ENCODE measurements at places on chromosomes 3 and 15. TPM values are rescaled to one million over a fixed set of nuclear protein-coding genes. Genes with fewer than 3 reads are reported as not detected.

The ERC2 gene
- total RNA-seq = not detected

The DUOXA2 gene
- not detected for total RNA-seq

The EAF2 gene
- total RNA-seq = not detected

The FANCD2OS gene
- total RNA-seq = not detected

The CYP8B1 gene
- not detected for total RNA-seq

The PRSS50 gene
- total RNA-seq = not detected

The SEMA5B gene
- not detected for total RNA-seq

The PLEKHO2 gene
- 27.1 TPM for total RNA-seq

The VPS39 gene
- total RNA-seq = 31.4 TPM

The NR1I2 gene
- not detected for total RNA-seq

The ISG20 gene
- total RNA-seq = 4.9 TPM

The STX19 gene
- total RNA-seq = not detected

The PLSCR4 gene
- 234 TPM for total RNA-seq

The KPNA4 gene
- total RNA-seq = 15.3 TPM

The PEX5L gene
- not detected for total RNA-seq

The XCR1 gene
- total RNA-seq = not detected

The EFCC1 gene
- total RNA-seq = not detected

The MYL3 gene
- 1.4 TPM for total RNA-seq

The GHRL gene
- total RNA-seq = not detected

The DLEC1 gene
- total RNA-seq = under 0.01 TPM

The SPESP1 gene
- total RNA-seq = 14.3 TPM

The MYLK gene
- total RNA-seq = 1.9 TPM

The REC114 gene
- not detected for total RNA-seq

The ABCC5 gene
- total RNA-seq = 12.1 TPM

The PIGBOS1 gene
- total RNA-seq = 15.0 TPM

The MYZAP gene
- total RNA-seq = 0.54 TPM

The ACTC1 gene
- total RNA-seq = not detected

The P2RY14 gene
- total RNA-seq = not detected

The ZNF80 gene
- not detected for total RNA-seq

The ADGRG7 gene
- total RNA-seq = not detected

All from cardiac atrium fibroblast (primary cell).